Liver (tissue), 10 donors: ENCODE measurements at places on chromosomes 3 and 15.
A peak's percentile ranks its signal among the peaks of the same experiment; 100 is the strongest.

- H3K36me3 ChIP-seq = no peaks in the 10 kb centered on the region
- no peak overlapping the region for H3K27ac ChIP-seq
- no peaks in the 10 kb centered on the region for H3K27me3 ChIP-seq
- no peaks in the 10 kb centered on the region for H3K4me1 ChIP-seq
- no peak for DNase-seq
These were observed 204.4 kb upstream of the THBS1 start for GRCh38 chr15:39376371-39376909.

DNA sequence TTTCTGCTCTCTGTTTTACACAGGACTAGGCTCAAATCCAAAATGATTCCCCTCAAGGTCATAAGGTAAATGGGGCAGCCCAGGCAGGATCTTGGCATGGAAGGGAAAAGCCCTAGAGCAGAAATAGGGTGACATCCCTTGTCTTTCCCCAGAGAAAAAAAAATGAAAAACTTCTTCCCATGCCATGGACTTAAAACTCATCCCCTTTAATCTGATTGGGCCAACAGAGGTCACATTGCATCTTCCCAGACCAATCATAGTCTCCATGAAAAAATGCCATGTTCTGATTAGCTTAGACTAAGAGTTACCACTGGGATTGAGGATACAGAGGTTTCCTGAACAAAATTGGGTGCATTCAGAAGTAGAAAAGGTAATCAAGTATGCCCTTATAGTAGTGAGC lies 241.3 kb upstream of the LRTM1 start:
- H3K4me1 ChIP-seq = no peaks in the 10 kb centered on the region
- H3K36me3 ChIP-seq = no peaks in the 10 kb centered on the region
- no peak for DNase-seq
- H3K27ac ChIP-seq = no peak overlapping the region
- no peak overlapping the region for H3K4me3 ChIP-seq

GRCh38 chr15:96342406-96343112 lies 12.1 kb downstream of the NR2F2 start:
- peak overlapping the region; percentile 73 for H3K27ac ChIP-seq
- no peaks in the 10 kb centered on the region for H3K36me3 ChIP-seq
- peak; percentile 30 for DNase-seq
- H3K27me3 ChIP-seq = no peaks in the 10 kb centered on the region

- no peaks in the 10 kb centered on the region for H3K36me3 ChIP-seq
- no peak for DNase-seq
- H3K4me3 ChIP-seq = no peak overlapping the region
- peaks cover 12% of the 10 kb centered on the region for H3K4me1 ChIP-seq
- no peak overlapping the region for H3K27ac ChIP-seq
These were observed 4.1 kb downstream of the CELF6 start for GRCh38 chr15:72315706-72316370.

- no peaks in the 10 kb centered on the region for H3K4me1 ChIP-seq
- no peak overlapping the region for H3K4me3 ChIP-seq
- no peaks in the 10 kb centered on the region for H3K36me3 ChIP-seq
- DNase-seq = no peak
These were observed 79.3 kb downstream of the SHQ1 start for GRCh38 chr3:72768936-72769335.

- H3K36me3 ChIP-seq = no peaks in the 10 kb centered on the region
- no peak for DNase-seq
- no peak overlapping the region for H3K4me3 ChIP-seq
- H3K27ac ChIP-seq = no peak overlapping the region
These were observed 337.4 kb upstream of the TPRG1 start for GRCh38 chr3:188834349-188834748.

GRCh38 chr3:36095238-36095637 lies 285.1 kb upstream of the STAC start:
- DNase-seq = no peak
- no peak overlapping the region for H3K27ac ChIP-seq
- no peaks in the 10 kb centered on the region for H3K4me1 ChIP-seq

DNA sequence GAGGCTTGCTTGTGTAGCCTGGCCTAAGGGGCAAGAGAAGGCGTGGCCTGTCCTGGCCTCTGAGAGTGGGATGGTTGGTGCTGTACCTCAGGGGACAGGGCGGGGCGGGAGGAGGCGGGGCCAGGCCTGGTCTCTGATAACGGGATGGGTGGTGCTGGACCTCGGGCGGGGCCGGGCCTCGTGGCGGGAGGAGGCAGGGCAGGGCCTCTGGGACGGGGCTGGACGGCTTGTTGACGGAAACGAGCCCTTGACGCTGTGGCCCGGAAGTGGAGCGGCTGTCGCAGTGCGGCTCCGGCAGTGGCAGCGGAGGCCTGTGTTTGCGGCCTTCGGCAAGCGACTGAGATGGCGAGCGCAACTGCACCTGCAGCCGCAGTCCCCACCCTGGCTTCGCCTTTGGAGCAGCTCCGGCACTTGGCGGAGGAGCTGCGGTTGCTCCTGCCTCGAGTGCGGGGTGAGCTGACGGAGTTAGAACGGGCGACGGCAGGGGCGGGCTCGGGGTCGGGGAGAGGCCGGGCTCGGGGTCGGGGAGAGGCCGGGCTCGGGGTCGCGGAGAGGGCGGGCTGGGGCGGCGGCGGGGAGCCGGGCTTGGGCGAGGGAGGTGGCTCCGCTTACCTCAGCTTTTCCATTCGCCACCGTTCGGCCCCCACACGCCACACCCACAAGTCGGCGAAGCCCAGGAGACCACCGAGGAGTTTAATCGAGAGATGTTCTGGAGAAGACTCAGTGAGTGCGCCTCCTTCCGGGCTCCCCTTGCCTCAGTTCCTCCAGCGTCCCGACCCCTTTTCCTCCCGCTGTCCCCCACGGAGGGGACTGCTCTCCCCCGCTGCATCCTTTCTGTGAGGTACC lies at the start of gene CCNDBP1:
Gene CCNDBP1 (plus strand): TSS at position 247 of the 846 bp plus-strand sequence. CDS start 96 bp downstream, at position 343.
- H3K4me3 ChIP-seq = peak within 1 kb of the TSS; percentile 82
- H3K36me3 ChIP-seq = peaks cover 11% of the 10 kb centered on the region
- peaks cover 17% of the 10 kb centered on the region for H3K4me1 ChIP-seq
- H3K27me3 ChIP-seq = no peaks in the 10 kb centered on the region
- H3K27ac ChIP-seq = peak within 1 kb of the TSS; percentile 87

GRCh38 chr3:124260206-124260915 lies 268.4 kb upstream of the ROPN1 start:
- no peak for DNase-seq
- no peaks in the 10 kb centered on the region for H3K4me1 ChIP-seq
- no peak overlapping the region for H3K27ac ChIP-seq

- no peaks in the 10 kb centered on the region for H3K4me1 ChIP-seq
These were observed 146.2 kb downstream of the GREM1 start for GRCh38 chr15:32864051-32864450.

- DNase-seq = no peak
- no peak overlapping the region for H3K4me3 ChIP-seq
- no peaks in the 10 kb centered on the region for H3K4me1 ChIP-seq
- no peaks in the 10 kb centered on the region for H3K36me3 ChIP-seq
- H3K27me3 ChIP-seq = no peaks in the 10 kb centered on the region
These were observed 572.5 kb downstream of the SQOR start for GRCh38 chr15:46207341-46207740.

DNA sequence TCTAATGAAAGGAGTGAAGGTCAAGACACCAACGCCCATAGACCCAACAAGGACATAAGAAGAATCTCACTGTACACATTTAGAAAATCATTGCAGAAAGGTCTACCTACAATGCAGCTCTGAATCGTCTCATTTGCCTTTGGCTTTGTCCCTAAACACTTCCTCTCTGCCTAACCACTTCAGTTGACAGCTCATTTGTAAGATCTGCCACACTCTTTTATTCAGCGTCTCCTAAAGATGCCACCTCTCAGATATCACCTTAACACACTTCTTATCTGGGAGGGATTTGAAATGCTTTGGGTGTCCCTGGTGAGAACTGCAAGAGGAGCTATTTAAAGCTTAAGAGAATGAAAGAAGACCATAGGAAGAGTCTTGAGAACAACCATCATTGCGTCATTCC lies 38.7 kb downstream of the RAB27A start:
- H3K27me3 ChIP-seq = no peaks in the 10 kb centered on the region
- peak overlapping the region; percentile 65 for H3K27ac ChIP-seq
- H3K4me1 ChIP-seq = peaks cover 13% of the 10 kb centered on the region

DNA sequence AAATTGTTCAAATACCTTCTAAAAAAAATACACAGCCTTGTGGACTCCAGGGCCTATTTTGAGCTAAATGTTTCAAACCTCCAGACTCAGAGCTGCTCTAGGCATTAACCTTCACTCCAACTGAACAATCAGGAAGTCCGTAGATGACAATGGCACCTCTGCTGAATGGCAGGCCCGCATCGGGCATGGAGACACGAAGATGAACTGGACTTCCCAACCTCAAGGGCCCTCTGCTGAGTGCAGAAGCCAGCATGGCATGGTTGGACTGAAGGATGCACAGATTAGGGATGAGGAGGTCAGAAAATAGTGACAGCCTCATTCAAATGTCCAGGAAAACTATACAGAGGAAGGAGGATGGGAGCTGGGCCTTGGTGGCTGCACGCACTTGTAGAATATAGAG lies 2.2 kb downstream of the FAM174B start:
- H3K4me1 ChIP-seq = peaks cover 6% of the 10 kb centered on the region
- no peaks in the 10 kb centered on the region for H3K27me3 ChIP-seq
- DNase-seq = no peak
- H3K27ac ChIP-seq = no peak overlapping the region

DNA sequence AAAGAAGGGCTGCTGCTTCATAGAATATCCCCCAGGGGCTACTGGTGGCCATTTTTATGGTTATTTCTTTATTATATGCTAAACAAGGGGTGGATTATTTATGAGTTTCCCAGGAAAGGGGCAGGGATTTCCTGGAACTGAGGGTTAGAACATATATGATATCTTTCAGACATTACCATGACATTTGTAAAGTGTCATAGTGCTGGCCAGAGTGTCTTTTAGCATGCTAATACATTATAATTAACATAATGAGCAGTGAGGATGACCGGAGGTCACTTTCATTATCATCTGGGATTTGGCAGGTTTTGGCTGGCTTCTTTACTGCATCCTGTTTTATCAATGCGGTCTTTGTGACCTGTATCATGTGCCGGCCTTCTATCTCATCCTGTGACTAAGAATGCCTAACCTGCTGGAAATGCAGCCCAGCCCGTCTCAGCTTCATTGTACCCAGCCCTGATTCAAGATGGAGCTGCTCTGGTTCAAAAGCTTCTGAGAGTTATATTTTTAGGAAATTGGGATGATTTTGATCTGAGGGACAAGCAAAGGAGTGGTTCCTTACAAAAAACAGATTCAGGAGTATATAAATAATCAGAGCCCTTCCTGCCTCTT lies 9.1 kb upstream of the ZBTB20 start:
- DNase-seq = no peak
- no peak overlapping the region for H3K4me3 ChIP-seq
- H3K4me1 ChIP-seq = no peaks in the 10 kb centered on the region

DNA sequence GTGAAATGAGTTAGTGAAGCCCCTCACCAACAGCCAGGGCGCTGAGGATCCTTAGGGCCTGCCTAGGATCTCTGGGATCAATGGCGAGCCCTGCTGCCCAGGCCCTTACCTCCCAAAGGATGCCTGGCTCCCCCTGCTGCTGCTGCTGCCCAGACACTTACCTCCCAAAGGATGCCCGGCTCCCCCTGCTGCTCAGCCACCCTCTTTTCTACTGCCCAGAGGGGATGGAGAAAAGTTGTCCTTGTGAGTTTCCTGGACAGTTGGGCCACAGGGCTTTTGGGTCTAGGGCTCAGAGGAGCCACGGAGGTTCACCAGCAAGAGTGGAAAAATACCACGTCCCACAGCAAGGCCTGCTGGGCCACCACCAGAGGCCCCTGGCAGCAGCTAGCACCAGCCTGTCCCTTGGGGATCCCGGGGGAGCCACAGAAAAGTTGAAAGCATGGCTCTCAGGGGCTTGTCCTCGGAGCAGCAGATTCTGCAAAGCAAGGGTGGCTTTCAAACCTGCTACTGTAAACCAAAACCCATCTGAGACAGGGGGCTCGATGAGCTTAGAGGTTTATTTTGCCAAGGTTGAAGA lies 59.4 kb downstream of the SLC6A6 start:
- no peaks in the 10 kb centered on the region for H3K4me1 ChIP-seq
- no peaks in the 10 kb centered on the region for H3K36me3 ChIP-seq
- DNase-seq = peak; percentile 51

DNA sequence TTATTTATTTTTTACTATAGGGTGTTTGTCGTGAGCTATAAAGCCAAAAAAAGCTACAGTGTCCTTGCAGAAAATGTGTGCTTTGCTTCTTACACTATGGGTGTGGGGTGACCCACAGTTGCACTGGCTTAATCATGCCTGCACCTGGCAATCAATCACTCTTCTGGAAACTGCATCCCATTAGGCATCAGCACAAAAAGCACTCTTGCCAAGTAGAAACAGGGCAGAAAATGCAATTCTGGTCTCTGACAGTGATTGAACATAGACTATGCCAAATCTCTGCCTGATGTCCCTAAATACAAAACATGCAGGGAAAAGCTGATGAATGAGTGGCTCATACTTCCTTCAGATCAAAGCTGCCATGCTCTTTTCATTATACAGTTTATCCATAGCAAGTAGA lies 30.4 kb upstream of the PLAAT1 start:
- H3K27ac ChIP-seq = no peak overlapping the region
- no peak overlapping the region for H3K4me3 ChIP-seq
- no peaks in the 10 kb centered on the region for H3K4me1 ChIP-seq
- H3K27me3 ChIP-seq = no peaks in the 10 kb centered on the region

DNA sequence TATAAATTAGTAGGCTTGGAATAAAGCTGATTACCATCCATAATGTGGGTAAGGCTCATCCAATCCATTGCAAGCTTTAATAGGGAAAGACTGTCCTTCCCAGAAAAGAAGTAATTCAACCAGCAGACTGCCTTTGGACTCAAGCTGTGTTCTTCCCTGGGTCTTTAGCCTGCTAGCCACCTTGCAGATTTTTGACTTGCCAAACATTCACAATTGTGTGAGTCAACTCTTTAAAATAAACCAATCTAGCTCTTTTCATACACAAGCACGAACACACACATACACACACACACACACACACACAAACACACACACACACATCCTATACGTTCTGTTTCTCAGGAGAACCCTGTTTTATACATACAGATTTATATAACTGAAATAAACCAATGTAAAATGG lies 248.1 kb downstream of the NAALADL2 start:
- H3K27me3 ChIP-seq = no peaks in the 10 kb centered on the region
- H3K27ac ChIP-seq = no peak overlapping the region
- H3K4me1 ChIP-seq = peaks cover 2% of the 10 kb centered on the region
